ENCODE measurements at places on chromosomes 16 and 17.

- DNase-seq: no peak
Observed at GRCh38 chr17:2386400-2387085, 14.3 kb downstream of the MNT start.

DNA sequence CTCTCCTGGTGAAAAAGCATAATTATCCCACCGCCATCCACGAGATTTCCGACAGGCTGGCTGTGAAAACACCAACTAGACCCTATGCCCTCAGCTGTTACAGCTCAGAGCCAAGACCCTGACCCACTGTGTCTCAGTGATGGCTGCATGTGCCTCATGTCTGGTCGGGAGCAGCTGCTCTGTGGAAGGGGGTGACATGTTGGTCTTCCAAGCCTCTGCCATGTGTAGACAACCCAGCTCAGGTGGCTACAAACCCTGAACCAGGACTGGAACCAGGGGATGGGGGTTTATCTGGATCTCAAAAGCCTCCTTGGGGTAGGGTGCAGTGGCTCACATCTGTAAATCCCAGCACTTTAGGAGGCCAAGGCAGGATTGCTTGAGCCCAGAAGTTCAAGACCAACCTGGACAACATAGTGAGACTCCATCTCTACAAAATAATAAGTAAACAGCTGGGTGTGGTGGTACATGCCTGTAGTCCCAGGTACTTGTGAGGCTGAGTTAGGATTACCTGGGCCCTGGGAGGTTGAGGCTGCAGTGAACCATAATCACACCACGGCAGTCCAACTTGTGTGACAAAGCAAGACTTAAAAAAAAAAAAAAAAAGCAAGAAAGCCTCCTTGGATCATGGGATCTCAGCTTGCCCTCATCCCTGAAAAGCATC, 220.3 kb downstream of the CPPED1 start:
- DNase-seq: no peak

- DNase-seq: no peak
Observed at GRCh38 chr16:71368958-71369357, 10.4 kb downstream of the CALB2 start.

GRCh38 chr17:70750983-70751382, 581.7 kb downstream of the KCNJ2 start:
- no peak for DNase-seq

GRCh38 chr16:9092282-9092977, 986 bp downstream of the HAPSTR1 start:
- no peak for DNase-seq
